ENCODE measurements at places on chromosomes 7 and 10.

DNA sequence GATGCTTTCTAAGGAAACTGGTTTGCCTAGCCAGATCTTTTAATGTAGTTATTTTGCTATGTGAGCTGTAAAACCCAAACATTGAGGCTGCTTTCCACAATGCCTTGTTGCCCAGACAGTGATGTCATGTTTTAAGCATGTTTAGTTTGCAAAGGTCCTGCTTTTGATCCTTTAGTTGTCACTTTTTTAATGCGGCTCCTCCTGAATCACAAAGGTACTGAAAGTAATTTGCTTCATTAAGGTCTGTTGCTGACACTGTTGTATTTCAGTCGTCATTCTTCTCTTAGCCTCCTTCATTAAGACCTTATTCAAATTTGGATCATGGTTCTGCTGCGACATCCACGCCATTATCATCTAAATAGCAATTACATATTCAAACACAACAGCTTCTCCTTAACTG is 10.6 kb downstream of the RPA3 start:
- no peak for DNase-seq

DNA sequence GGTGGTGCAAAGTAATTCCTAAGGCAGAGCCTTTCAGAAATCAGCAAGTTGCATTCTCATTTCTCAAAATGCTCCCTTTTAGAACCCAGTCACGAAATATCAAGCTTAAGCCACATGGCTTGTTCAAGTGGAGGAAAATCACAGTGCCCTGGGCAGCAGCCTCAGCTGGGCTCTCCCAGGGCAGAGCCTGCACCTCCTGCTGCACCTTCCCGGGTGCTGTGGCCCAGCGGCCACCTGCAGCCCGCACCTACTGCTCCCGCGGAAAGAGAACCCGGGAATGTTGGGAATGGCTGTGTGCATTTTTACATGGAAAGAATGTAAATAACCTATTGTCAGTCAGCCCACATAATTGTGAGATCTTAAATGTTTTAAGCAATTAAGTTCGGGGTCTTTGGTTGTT is 396.5 kb upstream of the VSTM2A start:
- DNase-seq: no peak

DNA sequence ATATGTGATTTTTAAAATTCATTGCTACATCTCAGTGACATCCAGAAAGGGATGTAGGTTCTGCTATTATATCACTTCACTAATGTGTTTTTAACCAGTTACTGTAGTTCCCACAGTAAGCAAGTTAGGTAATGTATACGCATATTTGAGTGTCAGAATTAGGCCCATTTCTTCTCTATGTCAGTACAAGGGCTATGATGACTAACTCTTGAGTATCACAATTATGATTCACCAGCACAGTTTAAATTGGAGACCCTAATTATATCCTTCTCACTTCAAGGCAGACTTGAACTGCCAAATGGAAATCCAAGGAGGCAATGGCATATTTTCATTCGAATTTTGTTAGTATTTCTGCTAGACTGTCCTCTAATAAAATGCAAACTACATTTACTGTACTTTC is 23.6 kb downstream of the BZW2 start:
- no peak for DNase-seq

- DNase-seq: no peak
Observed at GRCh38 chr7:129783584-129783919, 169.2 kb downstream of the UBE2H start.
